ENCODE measurements at places on chromosomes 4 and X. TPM values are rescaled to one million over a fixed set of nuclear protein-coding genes. Genes with fewer than 3 reads are reported as not detected.

NXF3 gene
- total RNA-seq = 4.0 TPM

KLHL4 gene
- total RNA-seq = 0.48 TPM

STBD1 gene
- 34.7 TPM for total RNA-seq

GRID2 gene
- total RNA-seq = not detected

MAGEA2 gene
- total RNA-seq = not detected
